ENCODE measurements at places on chromosomes 11 and 22.

- DNase-seq = no peak
These were observed 8.4 kb upstream of the MGAT3 start for GRCh38 chr22:39448205-39449054.

DNA sequence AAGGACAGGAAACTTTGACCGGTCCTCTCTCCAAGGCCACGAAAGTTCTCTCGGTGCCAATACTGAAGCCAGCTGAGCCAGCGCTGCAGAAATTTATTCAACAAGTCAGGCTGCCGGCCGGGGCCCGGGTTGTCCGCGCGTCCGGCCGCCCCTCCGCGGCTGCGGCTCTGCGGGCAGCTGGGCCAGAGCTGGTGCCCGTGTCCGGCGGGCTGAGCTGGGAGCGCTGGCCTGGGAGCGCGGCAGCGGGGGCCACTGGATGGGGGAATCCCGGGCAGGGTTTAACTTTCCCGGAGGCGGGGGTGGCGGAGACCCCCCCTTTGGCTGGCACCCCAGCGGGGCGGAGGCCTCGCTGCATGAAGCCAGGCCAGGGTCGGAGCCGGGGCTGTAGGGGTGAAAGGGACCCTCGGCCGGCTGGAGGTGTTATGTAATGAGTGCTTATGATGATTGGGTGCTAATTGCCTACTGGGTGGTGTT, 12.3 kb upstream of the CACNA1I start:
- DNase-seq = no peak

DNA sequence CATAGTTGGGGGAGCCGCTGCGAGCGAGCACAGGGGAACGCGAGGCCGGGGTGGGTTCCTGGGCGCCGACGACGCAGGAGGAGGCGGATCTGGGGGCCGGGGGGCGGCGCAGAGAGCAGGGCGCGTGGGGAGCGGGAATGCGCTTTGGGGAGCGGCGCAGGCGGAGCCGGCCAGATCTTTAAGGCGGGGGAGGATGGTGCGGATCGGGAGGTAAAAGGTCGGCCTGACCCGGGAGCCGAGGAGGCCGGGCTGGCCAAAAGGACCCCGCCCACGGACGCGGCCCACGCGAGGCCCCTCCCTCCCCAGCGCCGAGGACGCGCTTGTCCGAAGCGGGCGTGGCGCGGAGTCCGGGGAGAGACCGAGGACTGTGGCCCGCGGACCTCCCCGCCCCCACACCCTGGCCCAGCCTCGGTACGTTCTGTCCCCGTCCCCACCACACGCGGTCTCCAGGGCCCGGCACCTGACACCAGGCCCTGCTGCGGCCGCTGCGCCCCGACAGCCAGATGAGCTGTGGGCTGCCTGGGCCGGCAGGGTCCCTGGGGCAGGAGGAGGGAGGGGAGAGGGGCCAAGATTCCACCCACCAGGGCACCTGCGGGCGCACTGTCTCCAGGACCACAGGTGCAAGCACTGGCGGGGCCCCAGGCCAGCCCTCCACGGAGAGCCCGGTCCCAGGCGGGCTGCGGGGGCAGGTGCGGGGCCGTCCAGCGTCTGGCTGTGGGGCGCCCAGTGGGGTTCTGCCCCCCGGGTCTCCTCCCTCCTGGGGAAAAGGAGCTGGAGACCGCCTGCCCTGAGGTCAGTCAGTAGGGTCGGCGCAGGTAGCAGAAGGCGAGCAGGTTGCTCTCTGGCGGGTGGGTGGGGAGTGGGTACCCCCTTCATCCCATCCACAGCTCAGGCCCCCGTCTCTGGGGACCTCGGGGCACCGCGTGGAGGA, 10.9 kb downstream of the PIM3 start:
- DNase-seq = peak; percentile 74

- DNase-seq = no peak
These were observed 86.8 kb downstream of the GALNT18 start for GRCh38 chr11:11534981-11535380.

- no peak for DNase-seq
These were observed 56.2 kb upstream of the GLYAT start for GRCh38 chr11:58787903-58788302.

- no peak for DNase-seq
These were observed at the start of gene MRGPRF for GRCh38 chr11:69013009-69013951. TSS of gene MRGPRF (minus strand) at chr11:69013246. CDS start at chr11:69009901, 3,345 bp downstream.

- no peak for DNase-seq
These were observed 12.8 kb downstream of the ATM start for GRCh38 chr11:108235633-108236032.

GRCh38 chr11:38710262-38710661, 2112.2 kb upstream of the RAG2 start:
- no peak for DNase-seq

DNA sequence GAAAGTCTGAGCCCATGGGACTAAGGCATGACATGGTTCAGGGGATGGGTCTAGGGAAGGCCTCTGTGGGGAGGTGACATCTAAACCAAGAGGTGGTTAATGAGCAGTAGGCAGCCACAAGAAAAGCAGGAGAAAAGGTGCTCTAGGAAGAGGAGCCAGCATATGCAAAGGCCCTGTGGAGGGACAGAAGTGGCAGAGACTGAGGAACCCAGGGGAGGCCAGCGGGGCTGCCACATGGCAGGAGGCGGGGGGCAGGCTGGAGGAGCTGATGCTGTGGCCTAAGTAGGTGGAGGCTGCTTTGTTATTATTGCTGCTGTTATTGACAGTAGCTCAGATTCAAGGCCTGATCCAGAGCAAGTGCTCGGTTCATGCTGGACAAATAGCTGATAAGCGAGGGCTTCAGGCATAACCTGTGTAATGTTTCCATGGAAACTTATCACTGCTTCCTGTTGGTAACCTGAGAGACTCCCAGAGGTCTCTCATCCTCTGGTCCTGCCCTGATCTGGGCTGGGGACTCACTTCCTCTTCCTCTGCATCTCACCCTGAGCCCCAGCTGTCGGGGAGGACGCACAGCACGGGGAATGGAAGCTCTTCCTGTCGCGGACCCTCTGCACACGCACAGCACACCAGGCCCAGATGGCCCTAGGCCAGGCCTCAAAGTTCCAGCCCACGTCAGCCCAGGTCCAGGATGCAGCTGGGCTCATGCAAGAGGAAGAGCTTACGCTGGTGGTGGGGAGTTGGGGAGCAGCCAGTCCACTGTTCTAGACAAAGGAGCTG, 75.2 kb upstream of the TP53I11 start:
- DNase-seq = no peak

GRCh38 chr11:102971766-102972165, 16.2 kb upstream of the MMP13 start:
- no peak for DNase-seq

- DNase-seq = no peak
These were observed 6.9 kb upstream of the LRRC32 start for GRCh38 chr11:76677458-76677765.

GRCh38 chr11:32088117-32088941, 2.5 kb upstream of the RCN1 start:
- DNase-seq = no peak

- no peak for DNase-seq
These were observed 13.1 kb upstream of the RPL3 start for GRCh38 chr22:39332441-39333064.

- DNase-seq = no peak
These were observed 1.7 kb upstream of the TYMP start for GRCh38 chr22:50531546-50531961.

- DNase-seq = no peak
These were observed 85.9 kb downstream of the TIMP3 start for GRCh38 chr22:32887324-32887980.

DNA sequence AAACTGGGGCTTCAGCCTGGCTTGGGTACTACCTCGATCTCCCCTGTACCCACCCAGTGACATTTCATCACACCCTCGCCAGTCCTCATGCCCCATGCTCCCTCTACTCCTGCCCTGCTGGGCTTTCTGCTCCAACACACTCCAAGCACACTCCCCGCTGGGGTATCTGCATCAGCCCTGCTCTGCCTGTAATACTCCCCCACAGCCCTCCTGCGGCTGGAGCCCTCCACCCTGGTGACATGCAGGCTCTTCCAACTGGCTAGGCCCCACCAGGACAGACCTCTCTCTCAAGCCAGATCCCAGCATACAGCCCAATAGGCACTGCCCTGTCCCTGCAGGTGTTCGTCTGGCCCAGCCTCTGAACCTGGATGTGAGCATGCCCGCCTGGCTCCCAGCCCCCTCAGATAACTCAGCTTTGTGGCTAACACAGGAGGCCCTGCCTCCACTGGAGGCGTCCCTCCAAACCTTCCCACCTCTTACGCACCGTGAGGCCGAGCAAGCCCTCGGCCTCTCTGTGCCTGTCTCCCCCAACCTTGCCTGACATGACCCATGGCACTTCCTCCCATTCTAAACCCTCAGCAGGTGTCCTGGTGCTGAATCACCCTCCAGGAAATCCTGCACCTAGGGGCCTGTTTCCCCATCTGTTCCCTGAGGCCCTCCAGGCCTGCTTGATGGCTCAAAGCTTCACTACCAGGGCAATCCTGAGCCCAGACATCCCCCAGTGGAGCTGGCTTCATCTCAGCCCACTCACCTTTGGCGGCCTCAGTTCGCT, 33.5 kb upstream of the TXNRD2 start:
- DNase-seq = no peak

- no peak for DNase-seq
These were observed 16.0 kb downstream of the MRTFA start for GRCh38 chr22:40620464-40621046.

DNA sequence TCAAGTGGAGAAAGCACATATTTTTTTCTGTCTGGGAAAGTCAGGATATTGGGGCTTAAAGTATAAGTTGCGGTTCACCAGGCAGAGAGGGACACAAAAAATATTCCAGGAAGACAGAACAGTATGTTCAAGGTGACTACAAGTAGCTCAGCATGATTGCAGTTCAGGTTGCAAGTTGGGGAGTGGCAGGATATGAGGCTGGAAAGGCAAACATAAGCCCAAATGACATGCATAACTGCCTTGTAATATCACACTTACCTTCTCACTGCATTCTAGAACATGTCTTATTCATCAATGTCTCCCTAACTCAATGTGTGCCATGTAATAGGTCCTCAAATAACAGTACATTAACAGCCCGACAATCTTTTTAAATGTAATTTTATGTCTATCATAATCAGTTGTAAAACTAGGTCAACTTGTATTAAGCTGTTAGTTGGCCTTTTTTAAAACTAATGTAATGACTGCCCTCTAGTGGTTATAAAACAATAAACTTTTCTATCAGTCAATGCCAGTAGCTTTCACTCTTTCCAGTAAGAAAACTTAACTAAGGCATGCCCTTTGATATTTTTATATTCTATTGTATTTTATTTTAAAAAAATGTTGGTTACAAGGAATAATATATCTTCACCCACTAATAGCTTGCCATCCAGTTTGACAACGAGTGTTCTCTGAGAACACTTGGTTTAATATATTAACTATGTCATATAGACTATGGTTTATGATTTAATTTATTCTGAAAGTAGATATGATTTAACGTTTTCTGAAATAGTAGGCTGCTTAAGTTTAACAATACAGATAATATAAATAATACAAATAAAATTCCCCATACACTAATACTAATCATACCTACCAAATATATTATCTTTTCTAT, 39.4 kb upstream of the CFAP300 start:
- DNase-seq = peak; percentile 49

DNA sequence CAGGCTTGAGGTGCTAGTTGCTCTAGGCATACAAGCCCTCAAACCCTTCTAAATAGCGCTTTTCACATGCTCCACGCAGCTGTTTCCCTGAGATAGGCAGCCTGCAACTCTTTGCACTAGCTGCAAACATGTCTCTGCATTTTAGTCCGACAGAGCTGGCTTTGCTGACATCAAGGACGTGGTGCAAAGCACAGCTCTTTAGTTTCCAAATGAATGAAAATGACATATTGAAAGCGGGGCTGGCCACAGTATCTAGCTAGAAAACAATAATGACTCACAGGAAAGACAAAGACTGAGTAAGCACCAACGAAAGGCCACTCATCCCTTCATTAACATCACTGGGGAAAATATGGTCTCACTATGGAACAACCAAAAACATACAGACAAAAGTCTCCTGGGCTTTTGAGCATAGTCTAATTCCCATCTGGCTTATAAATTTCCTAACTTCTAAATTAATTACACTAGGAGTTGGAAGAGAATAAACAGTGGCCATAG, 15.3 kb upstream of the ZC3H12C start:
- DNase-seq = no peak
